Activated CD8-positive, alpha-beta memory T cell treated with anti-CD3 and anti-CD28 coated beads for 1 hour (primary cell): ENCODE measurements at places on chromosomes 12 and 14.

GRCh38 chr14:76719666-76720065, 41.6 kb upstream of the VASH1 start:
- no peak for DNase-seq

- no peak for DNase-seq
Observed at GRCh38 chr12:76031081-76031413, 529 bp downstream of the PHLDA1 start.

DNA sequence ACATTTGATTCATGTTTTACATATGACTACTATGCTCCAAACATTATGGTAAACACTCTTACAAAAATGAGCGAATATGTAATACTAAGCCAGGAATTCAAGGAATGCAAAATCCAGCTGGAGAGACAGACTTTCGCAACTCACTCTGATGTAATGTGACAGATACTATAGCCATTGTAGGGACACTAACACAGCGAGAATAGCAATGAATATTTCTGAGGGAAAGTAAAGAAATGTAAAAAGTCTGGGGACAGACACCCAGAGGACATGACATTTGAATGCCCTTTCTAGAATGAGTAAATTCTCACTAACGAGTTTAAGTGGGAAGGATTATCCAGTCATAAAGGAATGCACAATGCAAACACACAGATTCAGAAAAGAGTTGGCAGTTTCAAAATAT, 121.9 kb downstream of the PIK3C2G start:
- DNase-seq: no peak

GRCh38 chr12:120736404-120737331, 11.0 kb downstream of the ACADS start:
- DNase-seq: no peak

DNA sequence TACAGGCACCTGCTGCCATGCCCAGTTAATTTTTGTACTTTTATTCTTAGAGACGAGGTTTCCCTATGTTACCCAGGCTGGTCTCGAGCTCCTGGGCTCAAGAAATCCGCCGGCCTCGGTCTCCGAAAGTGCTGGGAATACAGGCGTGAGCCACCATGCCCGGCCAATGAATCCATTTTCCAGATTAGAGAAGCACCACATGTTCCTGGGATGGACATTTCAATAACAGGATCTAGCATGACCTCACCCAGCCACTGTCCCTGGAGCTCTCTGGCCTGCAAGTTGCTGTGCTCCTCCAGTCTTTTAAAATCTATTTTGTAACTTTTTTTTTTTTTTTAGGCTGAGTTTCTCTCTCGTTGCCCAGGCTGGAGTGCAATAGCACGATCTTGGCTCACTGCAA, 2.2 kb downstream of the GPR132 start:
- DNase-seq: no peak

DNA sequence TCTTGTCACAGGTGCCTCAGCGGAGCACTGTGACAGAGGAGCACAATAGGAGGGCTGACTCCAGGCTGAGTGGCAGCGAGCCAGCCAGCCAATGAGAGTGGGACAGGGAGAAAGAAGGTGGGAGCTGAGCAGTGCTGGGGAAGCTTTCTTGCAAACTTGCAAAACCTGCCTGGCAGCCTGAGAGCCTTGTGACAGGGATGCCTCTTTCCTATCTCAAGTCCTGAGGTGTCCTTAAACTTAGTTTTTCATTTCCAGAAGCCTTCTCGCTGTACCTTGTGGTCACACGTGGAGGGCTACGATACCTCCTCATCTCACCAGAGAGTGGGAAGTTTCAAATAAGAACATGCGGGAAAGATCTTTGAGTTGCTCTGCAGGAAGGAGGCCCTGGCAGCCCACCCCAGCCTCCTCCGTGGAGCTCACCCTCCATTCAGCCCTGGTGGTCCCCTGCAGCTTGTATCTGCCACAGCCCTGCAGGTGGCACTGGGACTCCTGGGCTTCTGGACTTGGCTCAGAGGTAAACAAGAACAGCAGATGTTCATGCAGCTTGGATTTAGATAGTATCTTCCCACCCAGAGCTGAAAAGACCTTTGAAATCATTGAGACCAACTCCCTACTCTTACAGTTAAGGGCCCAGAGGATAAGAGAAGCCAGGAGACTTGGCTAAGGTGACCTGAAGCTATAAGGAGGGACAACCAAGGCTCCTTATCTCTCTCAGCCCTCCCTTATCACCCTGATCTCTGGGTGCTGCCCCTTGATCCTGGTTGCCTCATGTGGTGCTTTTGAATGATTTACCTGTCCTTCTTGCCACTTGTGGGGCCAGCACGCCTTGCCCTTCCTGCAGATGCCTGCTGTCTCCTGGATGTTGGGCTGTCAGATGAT, 153.5 kb upstream of the MAX start:
- no peak for DNase-seq

DNA sequence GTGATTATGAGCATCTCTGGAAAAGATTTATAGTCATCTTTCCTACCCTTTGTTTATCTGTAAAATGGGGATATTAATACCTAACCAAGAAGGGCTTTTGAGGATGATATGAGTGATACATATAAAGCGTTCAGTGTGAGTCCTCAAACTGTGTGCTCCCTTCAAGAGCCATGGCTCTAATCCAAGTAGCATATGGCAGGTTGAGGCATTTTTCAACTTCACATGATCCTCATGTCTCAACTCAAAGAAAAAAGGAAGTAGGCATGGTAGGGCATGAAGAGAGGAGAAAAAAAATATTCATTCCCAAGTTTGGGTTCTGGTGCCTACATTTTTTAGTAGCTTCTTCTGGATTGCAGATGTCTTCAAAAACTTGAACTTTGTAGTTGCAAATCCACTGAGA, 286.3 kb upstream of the ATP2B1 start:
- DNase-seq: no peak

- DNase-seq: no peak
Observed at GRCh38 chr14:103016071-103016470, 41.3 kb downstream of the CDC42BPB start.

DNA sequence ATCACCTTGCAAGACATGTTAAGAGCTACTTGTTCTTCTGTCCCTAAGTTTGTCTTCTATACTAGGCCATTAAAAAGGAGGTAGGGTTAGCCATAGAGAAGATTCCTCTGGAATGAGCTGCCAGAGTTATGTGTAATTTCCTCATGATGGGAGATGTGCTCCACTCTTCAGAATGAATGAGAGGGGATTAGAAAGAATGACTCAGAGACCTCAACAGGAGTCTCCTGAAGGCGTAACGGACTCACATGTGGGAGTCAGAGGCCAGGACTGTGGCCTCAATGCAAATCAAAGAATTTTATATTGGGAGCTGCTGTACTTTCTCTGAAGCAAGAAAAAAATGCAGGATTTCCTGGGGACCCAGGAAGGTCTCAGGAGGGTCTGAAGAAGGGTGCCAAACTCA, 87.8 kb upstream of the ATXN7L3B start:
- no peak for DNase-seq

- DNase-seq: no peak
Observed at GRCh38 chr14:88929656-88930436, 105.4 kb downstream of the TTC8 start.

GRCh38 chr14:94427016-94427613, 25.5 kb downstream of the SERPINA11 start:
- no peak for DNase-seq

GRCh38 chr12:2691006-2691344, 103.8 kb upstream of the FKBP4 start:
- peak; percentile 32 for DNase-seq
